ENCODE measurements at places on chromosomes 1 and 21. TPM values are rescaled to one million over a fixed set of nuclear protein-coding genes. Genes with fewer than 3 reads are reported as not detected.

- H3K4me1 ChIP-seq = peaks cover 9% of the 10 kb centered on the region
- DNase-seq = peak; percentile 41
- no peaks in the 10 kb centered on the region for H3K36me3 ChIP-seq
These were observed 18.1 kb downstream of the KNCN start for GRCh38 chr1:46533179-46533864.

DNA sequence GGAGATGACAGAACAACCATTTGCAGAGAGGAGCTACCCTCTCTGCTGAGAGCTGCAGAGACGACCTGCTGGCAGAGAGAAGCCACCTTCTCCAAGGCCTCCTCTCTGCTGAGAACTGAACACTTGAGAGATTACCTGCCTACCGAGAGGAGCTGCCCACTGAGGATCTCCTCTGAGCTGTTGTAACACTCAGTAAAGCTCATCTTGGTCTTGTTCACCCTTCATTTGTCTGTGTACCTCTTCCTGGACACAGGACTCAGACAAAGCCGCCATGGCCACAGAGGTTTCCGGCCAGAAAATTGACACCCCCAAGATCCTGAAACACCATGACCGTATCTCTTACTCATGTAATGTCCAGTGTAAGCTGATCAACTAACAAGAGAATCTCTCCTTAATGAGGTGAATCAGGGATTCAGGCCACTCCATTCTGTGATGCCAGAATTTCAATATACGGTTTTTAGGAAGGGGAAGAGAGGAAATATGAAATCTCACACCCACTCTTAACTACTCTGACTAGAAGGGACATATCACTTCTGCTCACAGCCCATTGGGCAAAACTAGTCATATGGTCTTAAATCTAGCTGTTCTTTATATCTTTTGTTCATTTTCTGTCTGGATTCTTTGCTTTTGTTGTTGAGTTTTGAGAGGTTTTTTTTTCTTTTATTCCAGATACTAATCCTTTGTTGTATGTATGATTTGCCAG lies 83.8 kb downstream of the RHOU start:
- H3K27me3 ChIP-seq = no peaks in the 10 kb centered on the region
- H3K36me3 ChIP-seq = no peaks in the 10 kb centered on the region
- no peak overlapping the region for H3K27ac ChIP-seq
- no peaks in the 10 kb centered on the region for H3K4me1 ChIP-seq
- no peak overlapping the region for H3K4me3 ChIP-seq

The RNU1-2 gene
- 3,916 TPM for total RNA-seq

- peaks cover 3% of the 10 kb centered on the region for H3K27me3 ChIP-seq
- no peak for DNase-seq
- H3K4me3 ChIP-seq = no peak overlapping the region
- no peak overlapping the region for H3K27ac ChIP-seq
- H3K4me1 ChIP-seq = peaks cover 31% of the 10 kb centered on the region
- no peaks in the 10 kb centered on the region for H3K36me3 ChIP-seq
These were observed 2.8 kb upstream of the OSCP1 start for GRCh38 chr1:36453051-36453450.

GRCh38 chr1:35930593-35931445 lies at the start of gene AGO3:
TSS of gene AGO3 (plus strand) at chr1:35931105. CDS start at chr1:35931427, 322 bp downstream.
- H3K4me1 ChIP-seq = peaks cover 40% of the 10 kb centered on the region
- peak; percentile 81 for DNase-seq
- H3K27me3 ChIP-seq = no peaks in the 10 kb centered on the region
- H3K27ac ChIP-seq = peak within 1 kb of the TSS; percentile 99

Data from naive thymus-derived CD8-positive, alpha-beta T cell (primary cell).